ENCODE measurements at places on chromosomes 7 and 10.

DNA sequence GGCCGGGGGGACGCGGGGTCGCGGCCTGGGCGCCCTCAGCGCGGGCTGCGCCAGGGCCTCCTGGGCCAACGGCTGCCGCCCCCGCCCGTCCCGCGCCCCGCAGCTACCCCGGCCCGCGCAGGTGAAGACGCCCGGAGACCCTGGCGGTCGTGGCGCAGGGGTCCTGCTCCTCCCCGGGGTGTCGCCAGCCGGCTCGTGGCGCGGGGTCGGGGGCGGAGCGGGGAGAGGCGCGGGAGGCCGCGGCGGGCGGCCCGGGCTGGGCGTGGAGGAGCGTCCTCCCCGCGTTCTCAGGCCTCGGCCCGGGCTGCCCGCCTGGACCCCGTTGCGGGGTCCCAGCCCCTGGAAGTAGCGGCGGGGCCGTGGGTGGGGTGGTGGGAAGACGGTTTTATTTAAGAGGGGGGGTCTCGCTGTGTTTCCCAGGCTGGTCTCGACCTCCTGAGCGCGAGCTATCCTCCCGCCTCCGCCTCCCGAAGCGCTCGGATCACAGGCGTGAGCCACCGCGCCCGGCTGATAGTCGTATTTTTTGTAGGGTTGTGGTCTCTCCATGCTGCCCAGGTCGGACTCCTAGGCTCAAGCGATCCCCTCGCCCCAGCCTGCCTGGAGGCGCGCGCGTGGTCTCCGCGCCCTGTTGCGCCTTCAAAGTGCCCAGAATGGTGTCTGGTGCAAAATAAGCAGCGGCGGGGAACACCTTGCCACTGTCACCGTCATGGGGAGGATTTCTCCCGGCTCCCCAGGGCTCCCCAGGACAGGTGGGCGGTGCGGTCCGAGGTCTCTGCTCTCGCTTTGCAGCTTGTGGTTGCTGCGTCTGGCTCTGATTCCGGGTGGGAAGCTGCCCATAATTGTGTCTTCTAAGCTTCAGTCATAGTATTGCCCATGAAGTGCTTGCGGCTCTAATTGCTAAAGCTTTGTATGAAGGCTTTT, 15.3 kb upstream of the SUN1 start:
- no peak for DNase-seq

GRCh38 chr10:62278441-62278910, 9.8 kb upstream of the RTKN2 start:
- no peak for DNase-seq

GRCh38 chr10:89002226-89002978, 11.8 kb downstream of the FAS start:
- DNase-seq = no peak

DNA sequence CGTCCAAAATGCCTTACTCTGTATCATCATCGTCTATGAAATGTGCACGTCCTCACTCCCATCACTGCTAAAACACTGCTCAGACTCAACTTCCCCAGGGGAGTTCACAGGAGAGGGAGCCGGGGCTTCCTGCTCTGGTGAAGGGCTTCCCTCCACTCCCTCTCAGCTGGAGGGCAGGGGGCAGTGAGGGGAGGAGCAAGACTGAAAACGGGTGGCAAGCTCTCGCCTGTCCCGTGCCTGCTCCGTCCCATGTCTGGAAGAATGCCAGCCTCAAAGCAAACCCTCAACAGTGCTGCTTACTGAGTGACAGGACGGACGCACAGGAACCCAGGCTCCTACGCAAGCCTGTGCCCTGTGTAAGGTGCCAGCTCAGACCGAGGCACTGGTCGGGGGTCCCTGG, 25.1 kb downstream of the PRKAG2 start:
- no peak for DNase-seq

GRCh38 chr10:103692952-103693811, 162.2 kb downstream of the SH3PXD2A start:
- no peak for DNase-seq

GRCh38 chr7:87853237-87853864, 22.8 kb downstream of the SLC25A40 start:
- no peak for DNase-seq

GRCh38 chr10:109593682-109594081, 329.6 kb downstream of the XPNPEP1 start:
- DNase-seq = no peak

DNA sequence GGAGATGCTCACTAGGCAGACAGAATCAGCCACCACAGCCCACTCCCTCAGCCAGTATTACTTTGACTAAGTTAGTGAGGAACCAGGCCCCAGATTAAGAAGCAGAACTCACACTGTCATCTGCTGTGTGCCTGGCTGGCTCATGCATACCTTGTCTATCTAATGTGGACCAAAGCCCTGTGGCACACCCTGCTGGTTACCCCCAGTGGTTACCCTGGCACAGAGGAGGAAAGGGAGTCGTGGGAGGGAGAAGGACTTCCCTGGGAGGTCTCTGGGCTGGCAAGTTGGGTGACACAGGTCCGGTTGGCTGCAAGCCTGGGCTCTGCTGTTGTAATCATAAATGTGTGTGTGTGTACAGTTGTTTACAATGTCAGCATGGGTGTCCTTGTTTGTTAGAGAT, 7.5 kb upstream of the SH2D4B start:
- no peak for DNase-seq

GRCh38 chr7:149199234-149199995, 4.1 kb downstream of the ZNF282 start:
- no peak for DNase-seq

DNA sequence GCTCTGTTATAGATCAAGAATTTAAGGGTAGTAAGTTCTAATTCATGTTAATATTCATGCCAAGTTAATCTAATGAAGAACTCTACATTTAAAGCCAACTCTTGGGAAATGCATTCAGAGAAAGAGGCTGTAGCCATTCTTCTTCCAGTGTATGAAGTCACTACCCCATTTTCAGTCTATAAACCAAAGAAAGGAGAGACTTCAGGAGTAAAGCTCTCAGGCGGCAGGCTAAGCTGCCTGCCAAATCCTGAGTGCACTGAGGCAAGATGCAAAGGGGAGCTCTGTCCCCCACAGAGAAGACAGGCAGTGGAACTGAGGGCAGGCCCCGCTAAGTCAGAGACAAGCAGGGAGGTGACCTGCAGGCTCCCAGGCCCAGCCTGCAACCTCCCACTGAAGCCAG, 41.5 kb downstream of the SLIT1 start:
- no peak for DNase-seq

- no peak for DNase-seq
Observed at GRCh38 chr10:666237-667012, 23.0 kb downstream of the DIP2C start.

DNA sequence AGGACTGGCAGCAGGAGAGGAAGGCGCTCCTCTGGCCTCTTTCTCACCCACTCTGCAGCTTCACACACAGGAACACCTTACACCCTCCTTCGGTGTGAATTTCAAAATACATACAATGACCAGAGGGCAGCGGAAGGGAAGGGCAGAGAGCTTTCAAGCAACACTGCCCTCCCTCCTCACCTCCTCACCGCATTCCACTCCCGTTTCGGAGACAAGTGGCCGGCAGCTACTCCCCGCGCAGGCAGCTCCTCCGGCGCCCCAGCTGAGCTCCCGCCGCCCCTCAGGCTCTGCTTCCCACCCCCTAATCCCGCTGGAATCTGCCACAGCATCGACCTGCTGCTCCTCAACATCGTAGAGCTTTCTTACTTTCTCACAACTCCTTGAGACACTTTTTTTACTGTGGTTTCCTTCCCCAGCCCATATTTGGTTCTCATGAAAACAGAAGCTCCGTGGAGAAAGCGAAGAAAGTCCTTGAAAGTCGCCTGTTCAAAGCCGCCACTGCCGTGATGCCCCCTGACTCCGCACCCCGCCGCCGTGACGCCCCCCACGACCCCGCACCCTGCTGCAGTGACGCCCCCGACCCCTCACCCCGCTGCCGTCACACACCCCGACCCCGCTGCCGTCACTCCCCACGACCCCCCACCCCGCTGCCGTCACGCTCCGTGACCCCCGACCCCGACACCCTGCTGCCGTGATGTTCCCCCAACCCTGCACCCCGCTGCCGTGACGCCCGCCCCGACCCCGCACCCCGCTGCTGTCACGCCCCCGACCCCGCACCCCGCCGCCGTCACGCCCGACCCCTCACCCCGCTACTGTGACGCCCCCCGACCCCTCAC, 14.6 kb upstream of the GPER1 start:
- DNase-seq = no peak

DNA sequence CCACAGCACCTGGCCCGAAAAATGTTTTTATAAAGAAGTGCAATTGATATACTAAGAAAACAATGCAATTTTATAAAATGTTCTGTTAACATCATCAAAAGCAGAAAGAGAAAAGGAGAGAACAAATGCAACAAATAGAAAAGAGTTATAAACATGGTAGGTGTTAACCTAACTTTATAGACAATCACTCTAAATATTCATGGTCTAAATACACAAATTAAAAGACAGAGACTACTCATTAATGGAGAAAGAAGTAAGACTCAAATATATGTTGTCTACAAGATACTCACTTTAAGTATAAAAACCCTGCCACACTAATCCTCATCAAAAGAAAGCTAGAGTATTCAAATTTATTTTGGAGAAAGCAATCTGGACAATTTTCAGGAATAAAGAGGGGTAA, 425.3 kb upstream of the ANKRD30A start:
- no peak for DNase-seq

GRCh38 chr10:79239275-79239779, 107.9 kb upstream of the PPIF start:
- no peak for DNase-seq

GRCh38 chr10:47115322-47115721, 184.7 kb upstream of the GDF10 start:
- DNase-seq = no peak
